ENCODE measurements at places on chromosomes 7 and 10.
A peak's percentile ranks its signal among the peaks of the same experiment; 100 is the strongest.

- no peak for DNase-seq
Measured at GRCh38 chr7:24403557-24403956, 119.6 kb downstream of the NPY start.

- DNase-seq, result no peak
Measured at GRCh38 chr10:27893358-27893954, 105.4 kb downstream of the ODAD2 start.

GRCh38 chr7:150901160-150902035, 49.1 kb downstream of the AOC1 start:
- no peak for DNase-seq

DNA sequence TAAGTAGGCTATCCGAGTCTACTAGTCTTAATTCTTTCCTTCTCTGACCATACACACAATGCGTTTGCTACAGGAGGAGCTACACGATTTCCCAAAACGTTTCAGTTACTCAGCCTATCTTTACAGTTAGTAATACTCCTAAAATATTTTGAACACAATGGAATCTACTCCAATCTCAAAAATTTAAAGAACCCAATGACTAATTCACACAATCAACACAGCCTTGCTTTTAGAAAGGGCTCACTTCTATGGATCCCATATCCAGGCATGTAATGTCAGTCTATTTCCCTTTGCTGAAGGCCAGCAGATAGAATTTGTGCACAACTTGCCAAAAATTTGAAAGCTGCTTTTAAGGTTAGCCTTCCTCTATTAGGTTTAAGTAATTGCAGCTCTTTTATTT, 107.2 kb downstream of the VPS41 start:
- DNase-seq, result no peak

DNA sequence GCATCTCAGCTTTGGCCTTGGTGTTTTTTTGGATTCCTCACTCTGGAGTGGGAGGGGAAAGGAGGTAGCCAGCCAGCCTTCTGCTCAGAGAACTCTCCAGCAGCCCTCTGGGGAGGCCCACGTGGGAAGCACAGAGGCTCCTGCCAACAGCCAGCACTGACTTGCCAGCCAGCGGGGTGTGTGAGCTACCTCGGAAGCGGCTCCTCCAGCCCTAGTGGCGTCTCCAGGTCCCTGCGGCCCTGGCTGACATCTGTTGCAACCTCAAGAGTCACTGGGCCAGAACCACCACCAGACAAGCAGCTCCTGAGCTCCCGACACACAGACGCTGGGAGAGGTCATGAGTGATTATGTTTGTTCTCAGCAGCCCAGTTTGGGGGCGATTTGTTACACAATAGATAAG, 180.2 kb upstream of the FZD8 start:
- DNase-seq, result no peak

DNA sequence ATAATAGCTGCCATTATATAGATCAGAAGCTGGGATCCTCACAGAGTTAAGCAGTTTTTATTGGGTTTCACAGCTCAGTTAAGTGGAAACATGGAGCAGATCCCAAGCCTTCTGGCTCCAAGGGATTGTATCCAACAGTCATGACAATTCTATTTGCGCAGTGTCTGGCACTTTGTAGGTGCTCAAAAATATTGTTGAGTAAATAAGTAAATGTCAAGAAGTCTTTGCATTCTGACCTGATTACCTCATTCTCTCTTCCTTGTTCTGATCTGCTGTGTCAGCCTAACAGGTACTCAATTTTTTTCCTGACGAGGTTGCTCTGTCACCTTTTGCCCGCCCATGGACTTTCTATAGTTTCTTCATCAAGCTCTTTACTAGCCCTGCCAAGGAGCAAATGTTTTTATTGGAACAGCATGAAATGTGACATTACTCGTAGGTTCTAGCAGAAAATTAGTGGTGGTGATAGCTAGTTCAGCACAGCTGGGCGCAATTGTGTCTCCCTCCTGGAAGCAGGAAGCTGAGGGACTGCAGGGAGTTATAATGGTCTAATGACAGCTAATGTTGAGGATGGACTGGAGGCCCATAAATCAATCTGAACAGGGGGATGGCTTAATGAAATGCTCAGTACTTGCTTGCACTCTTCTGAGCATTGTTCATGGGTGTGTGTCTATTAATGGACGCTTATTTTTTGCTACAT, 680.2 kb downstream of the CCSER2 start:
- no peak for DNase-seq

DNA sequence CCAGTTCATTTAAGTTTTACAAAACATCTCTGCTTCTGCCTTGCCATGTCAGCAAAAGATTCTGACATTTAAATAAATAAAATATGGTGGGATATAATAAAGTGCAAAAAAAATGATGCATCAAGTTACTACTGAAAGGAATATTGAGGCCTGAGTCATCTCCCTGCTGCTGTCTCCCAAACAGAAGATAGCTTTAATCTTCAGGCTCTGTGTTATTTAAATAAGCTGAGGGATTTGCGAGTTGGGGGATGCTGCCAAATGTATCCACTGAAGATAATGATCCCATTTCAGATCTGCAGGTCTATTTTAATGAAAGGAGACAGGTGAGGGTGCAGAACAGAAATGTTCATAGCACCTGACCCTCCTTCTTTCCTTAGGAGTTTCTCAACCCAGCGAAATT, 720.8 kb downstream of the AUTS2 start:
- DNase-seq, result no peak

- DNase-seq, result no peak
Measured at GRCh38 chr10:29987471-29987870, 71.9 kb downstream of the JCAD start.

GRCh38 chr10:97664282-97664850, 22.7 kb downstream of the AVPI1 start:
- DNase-seq, result no peak

- no peak for DNase-seq
Measured at GRCh38 chr7:157853789-157854065, 516.9 kb downstream of the DNAJB6 start.

DNA sequence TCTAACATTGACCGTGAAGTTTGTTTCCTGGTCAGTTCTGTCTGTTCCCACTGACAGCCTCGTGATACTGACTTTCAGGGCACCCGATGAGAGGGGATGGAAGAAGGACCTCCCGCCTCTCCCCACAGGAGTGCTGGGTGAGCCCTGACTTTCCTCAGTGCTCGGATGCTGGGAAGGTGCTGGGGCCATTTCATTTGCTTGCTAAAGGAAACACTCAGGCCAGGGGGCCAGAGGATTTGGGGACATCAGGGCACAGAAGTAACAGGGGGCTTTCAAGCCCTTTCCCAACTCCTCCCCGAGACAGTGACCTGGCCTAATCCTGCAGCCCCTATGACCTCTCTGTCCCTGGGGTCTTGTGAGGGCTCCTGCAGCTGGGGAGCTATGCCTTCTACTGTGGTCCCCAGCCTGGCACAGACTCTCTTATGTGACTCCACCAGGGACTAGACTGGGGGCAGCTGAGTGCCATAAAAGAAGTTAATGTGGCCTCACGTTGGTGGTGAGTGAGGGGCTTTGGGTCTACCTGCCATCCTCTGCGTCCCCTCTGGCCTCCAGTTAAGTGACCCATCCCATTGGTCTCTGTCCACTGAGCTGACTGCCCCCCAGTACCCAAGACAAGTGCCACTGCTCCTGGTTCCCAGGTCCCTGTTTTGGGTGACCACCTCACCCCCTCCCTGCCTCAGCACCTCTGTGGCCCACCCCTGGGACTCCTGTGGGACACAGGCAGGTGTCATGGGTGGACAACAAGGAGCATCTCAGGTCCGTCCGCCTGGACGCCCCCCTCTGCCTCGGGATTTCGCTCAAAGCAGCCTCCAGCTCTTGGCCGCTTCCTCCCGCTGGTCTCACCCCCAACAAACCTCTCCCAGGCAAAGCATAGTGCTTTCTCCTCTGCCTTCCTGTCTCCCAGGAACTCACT, 33.4 kb upstream of the HSPA12A start:
- no peak for DNase-seq

DNA sequence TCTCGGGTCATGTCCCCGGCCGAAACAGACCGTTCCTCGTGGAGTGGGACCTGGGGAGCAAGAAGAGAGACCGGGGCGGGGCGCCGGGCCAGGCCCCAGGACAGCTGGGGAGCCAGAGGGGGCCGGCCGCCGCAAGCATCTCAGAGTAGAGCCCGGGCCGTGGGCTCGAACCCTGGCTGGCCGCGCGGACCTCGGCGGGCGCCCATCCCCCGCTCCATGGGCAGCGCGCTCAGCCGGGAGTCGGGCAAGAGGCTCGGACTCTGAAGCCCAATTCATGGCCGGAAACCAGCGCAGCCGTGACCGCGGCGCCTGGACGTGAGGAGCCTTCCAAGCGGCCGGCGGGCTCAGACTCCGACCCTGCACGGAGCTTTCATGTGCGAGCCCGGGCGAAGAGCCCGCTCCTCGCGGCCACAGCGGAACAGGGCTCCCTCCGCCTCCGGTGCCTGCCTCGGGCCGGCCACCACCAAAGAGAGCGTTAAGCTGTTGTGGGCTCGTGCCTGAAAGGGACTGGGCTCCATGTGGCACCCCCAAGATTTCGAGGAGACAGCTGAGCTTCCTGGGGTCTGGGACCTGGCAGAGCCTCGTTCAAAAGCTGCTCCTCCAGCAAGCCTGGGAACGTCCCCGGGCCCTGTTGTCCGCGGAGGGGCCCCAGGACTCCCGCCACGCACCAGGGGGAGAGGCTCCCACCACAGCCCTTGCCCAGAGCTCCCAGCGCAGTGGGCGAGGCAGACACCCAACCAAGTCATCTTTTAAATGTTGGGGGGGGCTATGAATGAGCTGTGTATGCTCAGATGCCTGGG, 757 bp upstream of the GRID1 start:
- DNase-seq, result no peak

- DNase-seq, result no peak
Measured at GRCh38 chr10:132132421-132132841, 54.3 kb upstream of the DPYSL4 start.

GRCh38 chr7:91034459-91035368, 229.5 kb upstream of the FZD1 start:
- no peak for DNase-seq

DNA sequence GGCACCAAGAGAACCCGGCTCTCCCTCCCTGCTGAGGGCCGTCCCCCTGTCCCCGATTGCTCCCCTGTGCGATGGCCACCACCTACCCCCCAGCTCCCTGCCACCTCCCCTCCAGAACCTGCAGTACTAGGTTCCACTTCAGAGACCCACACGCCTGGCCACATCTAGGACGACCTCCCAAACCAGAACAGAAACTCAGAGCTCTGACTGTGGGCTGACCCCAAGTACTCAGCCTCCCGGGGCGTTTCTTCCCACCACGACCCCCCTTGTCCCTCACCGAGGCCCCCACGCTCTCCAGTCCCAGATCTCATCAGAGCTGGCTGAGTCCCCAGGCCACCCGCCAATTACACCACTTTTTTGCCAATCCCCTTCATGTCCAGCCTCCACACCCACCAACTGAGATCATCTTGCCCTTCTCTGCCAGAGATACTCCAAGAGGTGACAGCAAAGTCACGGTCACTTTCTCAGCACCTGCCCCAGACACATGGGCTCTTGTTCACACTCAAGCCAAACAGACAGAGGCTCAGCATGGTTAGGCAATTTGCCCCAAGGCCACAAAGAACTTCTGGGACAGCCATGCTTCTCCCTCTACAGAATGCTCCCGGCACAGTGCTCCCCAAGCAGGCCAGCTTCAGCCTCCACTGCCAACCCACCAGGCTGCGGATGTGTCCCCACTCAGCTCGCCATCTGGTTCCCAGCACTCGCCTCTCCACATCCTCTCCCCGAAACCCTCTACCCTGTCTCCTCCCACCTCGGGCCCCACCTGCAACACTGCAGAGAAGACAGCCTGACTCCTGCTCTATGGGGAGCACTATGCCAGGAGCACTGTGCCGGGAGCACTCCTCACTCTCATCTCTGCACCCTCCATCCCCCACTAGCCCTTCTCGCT, 4.7 kb downstream of the TMEM120A start:
- no peak for DNase-seq

DNA sequence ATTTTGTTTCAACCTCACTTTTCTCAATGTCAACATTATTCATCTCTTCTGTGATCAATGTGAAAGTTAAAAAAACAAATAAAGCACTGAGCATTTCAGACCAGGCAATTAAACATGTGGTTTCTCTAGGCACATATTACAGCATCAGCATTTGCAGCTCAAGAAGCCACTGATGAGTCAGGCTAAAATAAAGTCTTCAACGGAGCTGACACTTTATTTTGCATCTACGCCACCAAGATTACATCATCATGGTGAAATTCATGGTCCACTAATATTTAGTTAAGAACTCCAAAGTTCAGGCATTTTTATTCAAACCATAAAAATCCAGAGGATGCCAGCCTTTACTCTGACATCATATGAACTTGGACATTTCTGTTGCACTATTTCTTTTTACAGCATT, 33.0 kb downstream of the MAGI2 start:
- no peak for DNase-seq

GRCh38 chr10:20931156-20931795, 34.2 kb upstream of the NEBL start:
- no peak for DNase-seq

DNA sequence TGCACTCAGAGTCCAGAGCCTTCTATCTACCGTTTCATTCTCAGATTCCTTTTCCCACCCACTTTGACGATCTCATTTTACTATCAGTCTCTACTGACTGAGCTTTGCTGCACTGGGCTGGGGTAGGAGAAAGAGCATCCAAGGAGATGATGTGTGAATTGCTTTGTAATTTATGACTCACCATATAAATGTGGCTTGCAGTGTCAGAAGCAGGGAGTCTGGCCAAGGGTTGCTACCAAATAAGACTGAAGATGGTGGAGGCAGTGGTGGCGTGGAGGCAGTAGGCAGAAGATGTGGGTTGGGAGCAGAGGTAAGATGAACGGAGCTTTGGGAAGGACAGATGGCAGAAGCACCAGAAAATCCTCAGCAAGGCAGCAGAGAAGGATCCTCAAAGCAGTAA, 73.3 kb upstream of the AGK start:
- no peak for DNase-seq

- DNase-seq, result no peak
Measured at GRCh38 chr7:366161-366803, 76.3 kb downstream of the FOXL3 start.

GRCh38 chr7:66921396-66921917, 432 bp downstream of the TMEM248 start:
- no peak for DNase-seq

DNA sequence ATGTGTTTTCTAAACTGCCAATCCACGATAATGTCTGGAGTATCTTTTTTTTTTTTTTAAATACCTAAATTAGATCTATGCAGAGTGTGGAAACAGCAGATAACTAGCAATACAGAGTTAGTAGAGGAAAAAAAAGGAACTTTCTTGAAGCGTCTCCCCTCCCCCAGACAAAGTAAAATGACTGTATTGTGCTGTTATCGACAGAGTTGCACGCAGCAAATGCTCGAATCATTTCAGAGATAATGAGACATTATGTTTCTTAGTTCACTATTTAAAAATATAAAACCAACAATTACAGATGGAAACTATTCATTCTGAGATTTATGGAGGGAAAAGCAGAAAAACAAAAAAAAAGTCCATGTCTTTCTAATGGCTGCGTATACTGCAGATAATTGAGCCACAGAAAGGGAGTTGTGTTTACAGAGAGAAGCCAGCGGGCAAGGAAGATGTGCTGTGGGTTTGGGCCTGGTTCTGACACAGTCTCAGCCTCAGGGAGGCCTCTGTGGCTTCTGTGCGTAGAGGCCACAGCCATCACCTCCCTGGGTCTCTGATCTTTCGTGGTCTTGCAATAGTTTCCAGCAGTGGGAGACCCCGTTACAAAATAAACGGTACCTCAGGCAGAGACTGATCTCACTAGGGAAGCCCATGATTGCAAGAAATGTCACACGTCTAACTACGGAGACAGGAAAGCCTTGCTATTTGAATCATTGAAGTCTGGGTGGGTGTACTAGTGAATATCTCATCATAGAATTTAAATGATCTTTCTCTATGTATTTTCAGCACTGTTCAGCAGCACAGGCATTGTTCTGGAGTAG, 19.1 kb upstream of the KLF6 start:
- DNase-seq, result peak; percentile 48

Measured in central memory CD8-positive, alpha-beta T cell (primary cell).